ENCODE measurements at places on chromosomes 6 and 20.

DNA sequence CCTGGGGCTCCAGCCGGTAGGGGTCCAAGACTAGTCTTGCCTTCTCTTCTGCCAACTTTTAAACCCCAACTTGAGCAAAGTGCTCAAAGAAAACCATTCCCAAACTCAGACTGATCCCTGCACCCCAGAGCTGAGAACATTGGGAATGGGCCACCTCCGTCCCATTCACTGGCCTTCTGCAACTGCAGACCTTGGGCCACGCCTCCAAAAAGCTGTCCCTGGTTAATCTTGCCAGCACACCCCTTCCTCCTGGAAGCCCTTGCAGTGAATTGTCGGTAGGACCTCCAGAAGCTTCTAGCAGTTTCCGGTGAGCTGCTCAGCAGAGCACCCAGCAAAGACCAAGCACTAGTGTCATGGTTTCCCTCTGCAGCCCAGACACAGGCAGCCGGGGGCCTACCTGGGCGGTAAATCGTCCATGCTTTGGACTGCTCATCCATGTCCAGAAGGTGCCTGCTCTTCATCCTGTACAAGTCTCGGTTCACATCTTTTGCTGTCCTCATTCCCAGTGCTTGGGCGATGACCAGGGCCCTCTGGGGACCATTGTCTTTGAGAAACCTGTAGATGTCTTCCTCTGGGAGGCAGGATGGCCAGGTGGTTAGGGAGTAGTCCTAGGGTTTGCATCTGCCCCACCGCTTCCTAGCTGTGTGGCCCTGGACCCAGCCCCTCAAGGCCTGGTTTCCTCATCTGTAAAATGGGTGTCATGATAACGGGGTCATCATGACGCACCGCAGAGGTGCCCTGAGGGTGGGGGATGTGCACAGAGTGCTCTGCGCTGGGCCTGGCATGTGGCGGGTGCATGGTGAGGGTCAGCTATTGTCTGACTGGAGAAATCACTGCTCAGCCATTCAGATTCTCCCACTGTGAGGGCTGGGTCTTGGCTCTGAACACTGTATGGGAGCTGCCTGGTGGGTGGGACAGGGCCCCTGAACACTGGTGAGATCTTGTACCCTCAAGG, 5.5 kb downstream of the ZBP1 start:
- no peak for DNase-seq

GRCh38 chr20:52992632-52993031, 20.5 kb downstream of the TSHZ2 start:
- no peak for DNase-seq

- DNase-seq: no peak
These were observed 731 bp downstream of the MAK start for GRCh38 chr6:10837622-10837994.

DNA sequence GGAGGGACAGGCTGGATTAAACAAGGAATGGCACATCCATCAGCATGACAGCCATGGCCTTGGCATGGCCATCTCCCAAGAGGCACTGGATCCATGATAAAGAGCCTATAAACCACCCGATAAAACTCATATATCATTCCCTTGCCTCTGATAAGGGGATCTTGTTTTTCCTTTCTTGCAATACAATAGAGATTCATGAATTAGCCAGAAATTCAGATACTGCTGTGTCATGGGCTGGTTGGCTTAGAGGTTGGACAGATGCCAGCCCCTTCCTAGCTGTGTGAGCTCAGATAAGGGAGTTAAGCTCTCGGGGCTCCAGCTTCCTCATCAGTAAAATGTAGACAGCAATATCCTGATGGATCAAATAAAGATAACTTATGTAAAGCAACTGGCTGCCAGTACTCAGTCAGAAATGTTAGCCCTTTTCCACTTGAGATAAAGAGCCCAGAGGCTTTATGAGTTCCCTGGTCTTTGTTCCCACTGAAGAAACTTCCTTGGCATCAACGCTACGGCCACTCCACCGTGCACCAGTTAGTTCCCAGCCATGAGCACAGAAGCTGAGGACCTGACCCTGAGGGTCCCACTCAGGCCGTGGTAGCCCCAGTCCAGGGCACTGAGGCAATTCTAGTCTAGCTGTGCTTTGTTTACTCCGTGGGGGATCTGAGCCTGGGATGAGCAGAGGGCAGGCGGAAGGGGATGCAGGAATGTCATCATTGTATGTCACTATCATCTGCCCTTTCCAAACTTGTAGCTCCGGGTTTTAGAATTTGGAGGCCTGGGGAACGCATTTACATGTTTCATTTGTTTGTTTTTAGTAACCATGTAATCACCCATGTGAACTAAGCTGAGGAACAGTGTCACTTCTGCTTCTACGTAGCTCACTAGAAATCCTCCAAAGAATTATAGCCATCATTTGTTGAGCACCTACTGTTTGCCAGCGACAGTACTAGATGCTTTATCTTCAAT, 67.2 kb upstream of the TBC1D7 start:
- no peak for DNase-seq

- DNase-seq: no peak
These were observed 25.8 kb downstream of the SDHAF4 start for GRCh38 chr6:70592391-70593117.

GRCh38 chr6:45115696-45116095, 212.4 kb upstream of the RUNX2 start:
- DNase-seq: no peak

DNA sequence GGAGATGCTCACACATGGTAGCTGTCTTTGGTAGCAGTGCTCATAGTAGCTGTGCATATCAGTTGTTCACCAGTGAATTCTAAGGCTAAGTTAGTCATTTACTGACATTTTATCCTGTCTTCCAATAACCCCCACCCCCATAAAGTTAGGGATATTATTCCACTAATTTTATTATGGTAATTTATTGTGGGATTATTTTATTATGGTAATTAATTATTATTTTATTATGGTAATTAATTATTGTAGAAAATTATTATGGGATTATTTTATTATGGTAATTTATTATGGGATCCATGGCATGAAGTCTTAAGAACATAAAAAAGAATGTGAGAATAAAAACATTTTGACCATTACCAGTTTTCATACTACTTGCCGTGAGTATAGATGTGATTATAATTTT, 406.5 kb downstream of the LAMA2 start:
- DNase-seq: no peak

DNA sequence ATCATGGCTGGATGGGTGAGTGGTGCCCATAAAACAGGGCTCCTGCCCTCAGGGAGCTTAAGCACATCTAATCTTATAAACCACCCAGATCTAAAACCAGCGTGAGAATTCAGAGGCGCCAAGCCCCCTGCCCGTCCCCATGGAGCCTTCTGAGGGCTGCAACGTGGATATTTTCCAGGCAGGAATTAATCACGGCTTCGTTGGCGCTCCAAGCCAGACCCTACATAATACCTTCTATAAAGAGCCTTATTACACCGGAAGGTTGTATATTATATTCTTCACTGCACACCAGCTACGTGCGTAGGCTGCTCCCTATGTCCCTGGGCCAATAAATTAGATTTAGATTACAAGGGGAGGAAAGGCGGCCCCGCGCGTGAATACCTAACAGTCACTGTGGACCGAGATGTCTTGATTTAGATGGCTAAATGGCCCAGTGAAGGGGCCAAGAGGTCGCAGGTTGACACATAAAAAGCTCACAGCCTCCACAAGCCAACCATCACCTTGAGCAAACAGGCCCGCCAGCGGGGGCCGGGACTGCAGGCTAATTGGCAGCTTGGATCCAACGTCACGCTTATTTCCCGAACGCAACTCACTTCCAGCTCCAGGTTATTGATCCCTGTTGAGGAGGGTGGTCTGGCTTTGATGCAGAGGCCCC, 64.7 kb upstream of the APCDD1L start:
- DNase-seq: no peak

DNA sequence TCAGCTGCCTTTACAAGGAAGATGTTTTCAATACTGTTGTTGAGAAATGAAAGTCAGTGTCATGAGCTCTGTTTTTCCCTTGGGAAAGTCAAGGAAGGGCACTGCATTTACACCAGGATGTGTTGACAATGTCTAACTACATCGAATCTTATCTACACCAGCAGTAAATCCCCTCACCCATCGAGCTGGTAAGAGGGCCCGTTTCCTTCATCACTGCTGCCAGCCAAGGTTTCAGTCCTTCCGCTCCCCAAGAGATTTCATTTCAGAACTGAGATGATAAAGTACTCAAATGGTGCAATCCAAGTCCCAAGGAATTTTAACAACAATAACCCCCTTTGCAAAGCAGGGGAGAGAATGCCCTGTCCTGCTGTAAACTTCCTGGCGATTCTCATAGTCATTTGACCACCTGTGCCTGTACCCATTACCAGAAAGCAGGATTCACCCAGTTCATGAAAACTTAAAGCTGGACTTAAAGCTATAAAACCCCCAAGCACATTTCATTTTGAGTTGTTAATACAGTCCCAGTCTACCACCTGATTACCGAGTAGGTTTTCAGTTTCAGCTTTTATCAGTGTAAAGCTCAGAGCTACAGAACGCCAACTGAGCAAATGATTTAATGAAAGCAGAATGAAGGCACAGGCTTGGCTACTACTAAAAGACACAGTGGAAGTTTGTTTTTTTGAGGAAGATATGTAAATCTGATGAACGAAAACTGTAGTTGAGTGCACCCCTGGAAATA, 122.5 kb upstream of the TAB2 start:
- no peak for DNase-seq

DNA sequence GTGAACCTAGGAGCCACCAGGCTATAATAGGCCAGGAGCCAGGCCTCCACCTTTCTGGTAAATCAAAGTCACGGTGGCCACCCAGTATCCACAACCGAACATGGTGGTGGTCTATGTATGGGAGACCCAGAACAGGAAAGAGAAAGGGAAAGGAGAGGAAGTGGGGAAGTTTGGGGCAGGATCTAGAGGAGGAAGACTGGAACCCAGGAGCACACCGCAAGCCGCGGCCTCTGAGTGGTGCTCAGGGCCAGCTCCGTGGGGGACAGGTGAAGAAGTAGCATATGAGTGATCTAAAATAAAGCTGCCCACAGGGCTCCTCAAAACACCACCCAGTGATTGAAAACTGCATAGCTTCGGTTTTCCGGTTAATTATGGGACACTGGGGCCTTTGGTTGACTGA, 214.8 kb downstream of the ZDHHC14 start:
- no peak for DNase-seq

DNA sequence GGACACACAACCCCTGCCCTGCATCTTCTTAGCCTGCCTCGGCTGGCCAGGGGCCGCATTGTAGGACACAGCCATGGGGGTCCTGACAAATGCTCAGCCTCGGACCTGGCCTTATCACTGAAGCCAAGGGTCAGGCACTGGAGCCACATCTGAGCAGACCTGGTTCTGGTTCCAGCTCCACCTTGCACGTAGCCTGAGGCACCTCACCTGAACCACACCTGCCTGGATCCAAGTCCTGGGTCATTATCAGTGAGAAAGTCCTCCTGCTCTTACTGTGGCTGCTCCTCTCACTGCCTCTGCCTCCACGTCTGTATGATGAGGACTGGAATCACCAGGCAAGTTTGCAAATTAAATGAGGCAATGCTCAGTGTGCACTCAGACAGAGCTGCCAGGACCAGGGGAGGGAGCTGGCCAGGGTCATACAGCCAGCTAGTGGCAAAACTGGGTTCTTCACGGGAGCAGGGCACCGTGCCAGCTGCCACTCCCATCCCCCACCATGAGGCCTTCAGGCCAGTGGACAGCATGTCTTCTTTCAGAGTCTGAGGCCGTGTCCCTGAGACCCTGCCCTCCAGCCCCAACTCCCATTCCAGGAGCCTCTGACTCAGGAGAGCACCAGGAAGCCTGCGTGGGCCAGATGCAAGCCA, 40.2 kb downstream of the MRPL14 start:
- DNase-seq: no peak

- DNase-seq: no peak
These were observed 133.8 kb downstream of the ARID1B start for GRCh38 chr6:156910938-156911337.
